WTC11 (cell line): ENCODE measurements at places on chromosomes 5 and 9. TPM values are rescaled to one million over a fixed set of nuclear protein-coding genes. Genes with fewer than 3 reads are reported as not detected.

Gene FOXD4L5
- total RNA-seq: 0.07 to 0.11 TPM in 2 of 3 replicates, not detected in the other

DNA sequence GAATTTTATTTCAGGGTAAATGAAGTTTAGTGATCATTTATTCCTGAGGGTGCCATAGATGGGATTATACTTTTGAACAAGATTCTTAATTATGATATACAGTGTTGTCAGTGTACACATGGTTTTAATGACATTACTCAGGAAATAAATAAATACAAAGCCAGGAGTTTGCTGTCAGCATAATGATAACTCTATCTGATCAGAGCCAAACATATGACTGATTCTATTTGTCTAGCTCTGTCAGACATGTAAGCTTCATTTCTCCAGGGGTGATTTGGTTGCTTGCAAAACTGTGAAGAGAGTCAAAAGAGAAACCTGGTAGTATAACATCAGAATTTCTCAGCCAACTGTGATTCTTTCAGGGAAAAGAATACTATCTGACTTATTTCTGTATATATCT is 1425.8 kb upstream of the C9orf72 start:
- no peak for DNase-seq
- H3K4me3 ChIP-seq: no peak overlapping the region
- no peaks in the 10 kb centered on the region for H3K4me1 ChIP-seq
- no peak overlapping the region for H3K27ac ChIP-seq
- peaks cover 9% of the 10 kb centered on the region for H3K36me3 ChIP-seq

- no peaks in the 10 kb centered on the region for H3K36me3 ChIP-seq
- H3K27me3 ChIP-seq: no peaks in the 10 kb centered on the region
- no peak for DNase-seq
Observed at GRCh38 chr5:92567831-92568450, 1013.1 kb downstream of the NR2F1-AS1 start.

Gene SMIM33
- total RNA-seq: not detected in 3 replicates

Gene FSTL4
- 5.0 to 6.6 TPM (median 6.1 TPM) in 3 replicates for total RNA-seq
